ENCODE measurements at places on chromosomes 12 and 14. TPM values are rescaled to one million over a fixed set of nuclear protein-coding genes. Genes with fewer than 3 reads are reported as not detected.
A peak's percentile ranks its signal among the peaks of the same experiment; 100 is the strongest.

GRCh38 chr12:100142851-100143559, at the start of gene BLTP3B:
Gene BLTP3B (minus strand): TSS chr12:100142874. CDS start chr12:100142635, 239 bp downstream.
- peak; percentile 76 for DNase-seq

DNA sequence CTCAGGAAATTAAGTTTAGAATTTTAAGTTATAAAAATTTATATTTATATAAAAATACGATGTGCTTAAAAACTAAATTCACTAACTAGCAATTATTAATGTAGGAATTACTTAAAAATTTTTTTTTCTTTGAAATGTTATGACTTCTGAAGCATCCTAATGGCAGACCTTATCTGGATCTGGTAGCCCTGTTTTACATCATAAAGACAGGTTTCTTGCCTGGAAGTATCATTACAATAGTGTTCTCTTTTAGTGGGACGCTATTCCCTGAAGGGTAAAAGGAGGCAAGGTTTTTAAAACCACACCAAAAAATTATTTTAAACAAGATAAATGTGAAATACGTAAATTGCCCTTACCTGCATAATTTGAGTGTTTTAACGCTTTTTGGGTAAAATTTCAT, 2.1 kb downstream of the WDR20 start:
- no peak for DNase-seq

- no peak for DNase-seq
Measured at GRCh38 chr12:54228471-54228870, 39.7 kb upstream of the SMUG1 start.

- DNase-seq: no peak
Measured at GRCh38 chr12:55833056-55833455, 3.7 kb upstream of the DNAJC14 start.

GRCh38 chr12:93785249-93786010, 108.3 kb downstream of the CRADD start:
- DNase-seq: peak; percentile 98

The PDE3A gene
- total RNA-seq: 2.0 TPM

The DNAAF2 gene
- total RNA-seq: 23.2 TPM
